T-helper 17 cell (primary cell): ENCODE measurements at places on chromosomes 2 and 18. TPM values are rescaled to one million over a fixed set of nuclear protein-coding genes. Genes with fewer than 3 reads are reported as not detected.

DNA sequence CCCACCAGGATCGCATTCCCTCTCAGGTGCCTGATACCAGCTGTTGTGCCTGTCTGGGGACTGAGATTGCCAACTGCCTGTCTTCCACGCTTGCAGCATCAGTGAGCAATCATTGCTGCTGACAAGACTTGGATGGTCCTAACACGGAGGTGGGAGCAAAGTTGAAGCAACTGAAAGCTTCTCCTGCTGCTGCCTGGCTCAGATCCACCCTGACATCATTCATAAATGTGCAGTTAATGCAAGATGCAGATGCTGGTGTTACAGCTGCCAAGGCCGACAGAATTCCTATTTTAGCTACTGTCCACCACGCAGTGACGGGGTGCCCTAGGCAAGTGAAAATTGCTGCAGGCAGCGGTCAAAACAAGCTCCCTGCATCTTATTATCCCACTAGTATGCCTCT lies 131.4 kb downstream of the VWC2L start:
- no peaks in the 10 kb centered on the region for H3K4me1 ChIP-seq
- peaks cover 15% of the 10 kb centered on the region for H3K27me3 ChIP-seq
- H3K27ac ChIP-seq = no peak overlapping the region
- H3K4me3 ChIP-seq = no peak overlapping the region
- DNase-seq = no peak

- peaks cover 21% of the 10 kb centered on the region for H3K4me1 ChIP-seq
- peak within 1 kb of the TSS; percentile 96 for H3K4me3 ChIP-seq
- peak; percentile 96 for DNase-seq
- H3K36me3 ChIP-seq = peaks cover 6% of the 10 kb centered on the region
- H3K27me3 ChIP-seq = no peaks in the 10 kb centered on the region
These were observed at the start of gene DNAJC27 for GRCh38 chr2:24971536-24972314. TSS of gene DNAJC27 (minus strand) at chr2:24971955. CDS start at chr2:24971904, 51 bp downstream.

- no peak for DNase-seq
- no peaks in the 10 kb centered on the region for H3K36me3 ChIP-seq
- H3K27me3 ChIP-seq = peaks cover 6% of the 10 kb centered on the region
- no peak overlapping the region for H3K27ac ChIP-seq
These were observed 270.1 kb downstream of the TFCP2L1 start for GRCh38 chr2:121014876-121015275.

DNA sequence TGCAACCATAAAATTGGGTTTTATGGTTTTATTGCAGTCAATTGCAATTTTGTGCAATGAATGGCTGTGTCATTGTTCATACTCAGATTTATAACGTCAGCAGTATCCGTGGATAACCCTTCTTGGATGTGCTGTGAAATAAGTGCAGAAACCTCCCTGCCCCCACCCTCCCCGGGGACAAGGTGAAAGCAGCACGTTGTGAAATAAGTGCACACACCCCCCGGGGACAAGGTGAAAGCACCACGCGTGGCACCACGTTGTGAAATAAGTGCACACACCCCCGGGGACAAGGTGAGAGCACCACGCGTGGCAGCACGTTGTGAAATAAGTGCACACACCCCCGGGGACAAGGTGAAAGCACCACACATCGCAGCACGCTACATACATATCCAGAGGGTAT lies 93.6 kb upstream of the NFATC1 start:
- DNase-seq = no peak
- no peak overlapping the region for H3K27ac ChIP-seq
- H3K36me3 ChIP-seq = peaks cover 10% of the 10 kb centered on the region
- peaks cover 9% of the 10 kb centered on the region for H3K4me1 ChIP-seq
- no peaks in the 10 kb centered on the region for H3K27me3 ChIP-seq
- no peak overlapping the region for H3K4me3 ChIP-seq

The ICOS gene
- 71.5 TPM for total RNA-seq

- H3K27ac ChIP-seq = no peak overlapping the region
- H3K36me3 ChIP-seq = no peaks in the 10 kb centered on the region
- DNase-seq = no peak
- H3K4me1 ChIP-seq = no peaks in the 10 kb centered on the region
These were observed 102.3 kb upstream of the GULP1 start for GRCh38 chr2:188189356-188189755.

GRCh38 chr18:25038261-25038660 lies 313.7 kb downstream of the ZNF521 start:
- H3K4me3 ChIP-seq = no peak overlapping the region
- H3K27me3 ChIP-seq = no peaks in the 10 kb centered on the region
- no peak overlapping the region for H3K27ac ChIP-seq
- no peaks in the 10 kb centered on the region for H3K36me3 ChIP-seq
- no peaks in the 10 kb centered on the region for H3K4me1 ChIP-seq

DNA sequence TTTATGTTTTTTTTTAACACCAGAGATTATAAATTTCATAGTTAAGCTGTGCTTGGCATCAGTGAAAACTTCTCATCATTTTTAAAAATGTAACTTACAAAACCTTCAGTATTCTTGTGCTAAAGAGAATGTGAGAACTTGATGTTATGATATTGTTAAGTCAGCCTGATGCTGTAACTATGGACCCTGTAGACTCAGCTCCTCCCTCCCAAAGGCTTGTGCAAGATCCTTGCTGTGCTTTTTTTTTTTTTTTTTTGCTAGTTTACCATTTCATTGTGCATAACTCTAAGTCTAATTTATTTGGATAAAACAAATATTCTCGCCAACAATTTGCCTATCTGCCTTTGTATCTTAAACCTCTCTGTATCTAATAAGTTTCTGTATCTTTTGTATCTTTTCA lies 12.9 kb upstream of the TFPI start:
- no peaks in the 10 kb centered on the region for H3K36me3 ChIP-seq
- no peak for DNase-seq
- no peak overlapping the region for H3K27ac ChIP-seq
- H3K27me3 ChIP-seq = no peaks in the 10 kb centered on the region
- H3K4me3 ChIP-seq = no peak overlapping the region

The ACMSD gene
- total RNA-seq = not detected

DNA sequence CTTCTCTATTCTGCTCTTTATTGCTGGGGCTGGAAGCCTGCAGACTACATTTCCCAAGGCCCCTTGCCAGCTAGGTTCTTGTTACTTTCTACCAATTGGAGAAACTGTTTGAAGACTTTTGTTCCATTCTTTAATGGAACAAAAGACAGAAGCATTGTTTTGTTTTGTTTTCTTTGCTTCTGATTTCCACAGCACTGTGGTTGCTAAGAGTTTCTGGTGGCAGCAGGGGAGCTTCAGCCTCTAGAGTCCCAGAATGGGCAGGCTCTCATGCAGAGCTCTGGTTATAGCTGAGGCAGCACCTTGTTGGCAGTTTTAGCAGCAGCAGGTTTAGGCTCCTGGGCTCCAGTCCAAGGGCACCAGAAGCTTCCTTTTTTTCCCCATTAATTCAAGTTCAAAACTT lies 234.3 kb downstream of the ETAA1 start:
- H3K27me3 ChIP-seq = peaks cover 8% of the 10 kb centered on the region
- H3K4me3 ChIP-seq = no peak overlapping the region
- no peak for DNase-seq
- no peaks in the 10 kb centered on the region for H3K4me1 ChIP-seq
- H3K36me3 ChIP-seq = no peaks in the 10 kb centered on the region
